ENCODE measurements at places on chromosomes 3 and 15.

DNA sequence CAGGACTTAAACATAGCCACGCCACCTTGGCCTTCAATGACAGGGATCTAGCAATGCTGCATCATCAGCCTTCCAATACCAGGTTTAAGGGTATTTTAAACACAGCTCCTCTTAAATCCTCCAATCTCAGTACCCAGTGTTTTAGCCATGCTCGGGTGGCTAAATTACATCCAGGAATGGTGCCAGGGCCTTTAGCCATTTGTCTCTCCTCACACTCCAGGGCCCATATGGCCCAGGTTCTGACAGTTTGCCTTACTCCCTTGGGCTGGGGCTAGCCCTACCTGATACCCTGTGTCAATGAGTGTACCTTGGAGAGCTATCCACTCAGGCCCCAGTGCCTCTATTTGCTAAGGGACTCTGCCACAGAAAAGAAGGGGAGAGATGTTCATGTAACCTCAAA is 29.4 kb downstream of the ZNF589 start:
- no peak for DNase-seq

GRCh38 chr3:170007031-170007663 is 30.6 kb upstream of the GPR160 start:
- DNase-seq, result no peak

- DNase-seq, result no peak
These were observed at the start of gene TMF1 for GRCh38 chr3:69051756-69052471. Gene TMF1 (minus strand): TSS chr3:69052333. CDS start chr3:69052086, 247 bp downstream.

- DNase-seq, result no peak
These were observed 16.5 kb upstream of the CLK3 start for GRCh38 chr15:74599156-74599555.

DNA sequence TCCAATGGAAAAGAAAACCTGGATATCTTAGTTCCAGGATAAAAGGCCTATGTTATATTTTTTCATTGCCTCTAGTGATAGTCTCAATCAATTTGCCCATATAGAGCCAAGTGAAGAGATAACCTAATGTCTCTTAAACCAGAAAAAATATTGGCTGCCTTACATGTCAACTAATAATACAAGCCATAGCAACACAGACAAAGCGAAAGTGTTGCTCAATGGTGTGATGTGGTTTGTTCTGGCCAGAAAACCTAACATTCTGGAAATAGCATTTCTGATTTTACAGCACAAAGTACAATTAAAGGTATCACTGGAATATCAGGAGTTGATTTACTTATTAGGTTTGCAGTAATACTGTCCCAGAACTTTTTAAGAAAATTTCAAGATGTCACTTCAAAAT is 101.5 kb downstream of the ATP8B4 start:
- no peak for DNase-seq

DNA sequence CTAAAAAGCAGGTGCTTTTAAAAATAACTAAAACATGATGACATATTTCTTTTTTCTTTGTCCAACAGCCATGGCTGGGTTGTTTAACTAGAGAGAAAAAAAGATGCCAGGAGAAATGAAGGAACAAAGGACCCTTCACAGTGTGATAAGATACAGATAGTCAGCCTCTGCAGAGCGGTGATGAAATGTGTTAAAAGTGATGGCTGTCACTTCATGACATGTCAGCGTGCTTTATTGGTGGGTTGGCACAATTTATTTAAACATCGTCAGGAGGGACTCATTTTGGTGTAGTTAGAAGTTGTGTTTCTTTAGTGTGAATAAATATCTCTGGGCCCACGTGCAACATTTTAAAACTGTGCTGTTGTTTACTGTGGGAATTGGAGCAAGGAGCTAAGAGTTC is 887.4 kb upstream of the CFAP20DC start:
- DNase-seq, result no peak

DNA sequence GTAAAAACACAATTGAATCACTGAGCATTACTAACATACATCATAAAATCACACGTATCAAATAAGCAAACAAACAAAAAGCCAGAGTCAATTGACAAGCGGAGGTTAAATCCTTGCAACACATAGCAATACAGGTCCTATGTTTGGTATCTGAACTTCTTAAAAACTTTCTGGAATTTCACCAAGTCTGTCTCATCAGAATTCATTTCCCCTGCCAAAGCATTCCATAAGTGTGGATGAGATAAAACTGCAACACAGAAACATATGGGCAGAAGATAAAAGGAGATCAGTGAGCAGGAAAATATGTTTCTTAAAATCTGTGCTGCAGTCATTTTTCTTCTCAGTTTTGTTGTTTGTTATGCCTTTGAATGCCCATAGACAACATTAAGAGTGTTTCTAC is 1155.5 kb downstream of the TBL1XR1 start:
- no peak for DNase-seq

- no peak for DNase-seq
These were observed 232.1 kb downstream of the IGSF11 start for GRCh38 chr3:118802325-118803095.

GRCh38 chr3:76694063-76694462 is 345.8 kb upstream of the ROBO2 start:
- DNase-seq, result no peak

DNA sequence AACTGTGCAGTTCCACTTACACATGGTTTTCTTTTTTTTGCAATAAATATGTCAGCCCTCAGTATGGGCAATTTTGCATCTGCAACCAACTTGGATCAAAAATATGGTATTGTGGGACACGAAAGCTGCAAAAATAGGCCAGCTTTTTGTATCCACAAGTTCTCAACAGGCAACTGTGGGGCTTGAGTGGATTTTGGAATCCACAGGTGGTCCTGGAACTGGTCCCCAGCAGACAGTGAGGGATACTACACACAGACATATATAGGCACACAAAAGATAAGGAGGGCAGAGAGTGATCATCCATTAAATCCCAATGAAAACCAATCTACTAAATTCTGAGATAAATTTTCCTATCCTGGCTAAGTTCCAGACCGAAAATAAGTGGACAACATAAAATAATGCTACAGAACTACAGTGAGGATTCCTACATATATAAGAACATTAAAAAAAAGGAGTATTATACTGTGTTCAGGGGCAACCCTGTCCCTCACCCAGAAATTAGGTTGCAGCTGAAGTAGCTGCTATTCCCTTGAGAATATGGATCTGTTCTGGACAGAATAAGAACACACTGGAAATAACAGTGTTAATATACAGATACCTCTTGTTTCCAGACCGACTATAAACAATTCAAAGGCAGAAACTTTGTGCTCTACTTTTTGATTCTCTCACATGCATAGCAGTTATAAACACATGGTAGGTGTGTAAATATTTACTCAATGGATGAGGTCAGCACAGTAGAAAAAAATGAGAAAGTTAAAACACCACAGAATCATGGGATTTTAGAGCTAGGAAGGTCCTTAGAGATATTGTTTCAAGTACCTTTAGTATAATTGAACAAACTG is 25.4 kb downstream of the DENND4A start:
- no peak for DNase-seq

DNA sequence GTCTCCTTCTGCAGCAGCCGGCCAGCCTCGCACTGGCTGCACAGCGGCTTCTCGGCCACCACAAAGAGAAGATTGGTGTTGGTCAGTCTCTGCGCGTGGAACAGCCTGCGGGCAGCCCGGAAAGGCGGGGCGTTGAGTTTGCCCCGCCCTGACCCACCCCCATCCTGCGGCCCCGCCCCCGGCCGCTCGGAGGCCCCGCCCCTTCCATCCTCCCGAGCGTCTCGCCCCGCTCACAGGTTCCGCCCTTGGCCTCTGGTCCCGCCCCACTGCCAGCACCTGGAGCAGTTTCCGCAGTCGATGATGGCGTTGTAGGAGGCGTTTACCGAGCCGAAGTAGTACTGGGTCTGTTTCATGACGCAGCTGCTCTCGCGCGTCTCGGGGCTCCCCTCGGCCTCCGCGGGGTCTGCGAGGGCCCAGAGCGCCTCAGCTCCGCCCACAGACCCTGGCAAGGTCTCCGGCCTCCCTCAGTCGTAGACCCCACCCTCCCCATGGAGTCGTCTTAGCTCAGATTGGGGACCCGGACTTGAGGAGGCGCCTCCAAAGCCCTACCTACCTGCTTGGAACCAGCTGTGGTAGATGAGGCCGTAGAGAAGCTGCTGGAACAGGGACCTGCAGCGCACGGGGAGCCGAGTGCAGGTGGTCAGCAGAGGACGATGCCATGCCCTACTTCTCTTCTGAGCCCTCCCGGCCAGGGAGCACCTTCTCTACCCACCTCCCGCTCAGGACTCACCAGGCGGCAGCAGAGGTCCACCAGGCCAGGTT is 5.9 kb upstream of the TMEM115 start:
- DNase-seq, result no peak

DNA sequence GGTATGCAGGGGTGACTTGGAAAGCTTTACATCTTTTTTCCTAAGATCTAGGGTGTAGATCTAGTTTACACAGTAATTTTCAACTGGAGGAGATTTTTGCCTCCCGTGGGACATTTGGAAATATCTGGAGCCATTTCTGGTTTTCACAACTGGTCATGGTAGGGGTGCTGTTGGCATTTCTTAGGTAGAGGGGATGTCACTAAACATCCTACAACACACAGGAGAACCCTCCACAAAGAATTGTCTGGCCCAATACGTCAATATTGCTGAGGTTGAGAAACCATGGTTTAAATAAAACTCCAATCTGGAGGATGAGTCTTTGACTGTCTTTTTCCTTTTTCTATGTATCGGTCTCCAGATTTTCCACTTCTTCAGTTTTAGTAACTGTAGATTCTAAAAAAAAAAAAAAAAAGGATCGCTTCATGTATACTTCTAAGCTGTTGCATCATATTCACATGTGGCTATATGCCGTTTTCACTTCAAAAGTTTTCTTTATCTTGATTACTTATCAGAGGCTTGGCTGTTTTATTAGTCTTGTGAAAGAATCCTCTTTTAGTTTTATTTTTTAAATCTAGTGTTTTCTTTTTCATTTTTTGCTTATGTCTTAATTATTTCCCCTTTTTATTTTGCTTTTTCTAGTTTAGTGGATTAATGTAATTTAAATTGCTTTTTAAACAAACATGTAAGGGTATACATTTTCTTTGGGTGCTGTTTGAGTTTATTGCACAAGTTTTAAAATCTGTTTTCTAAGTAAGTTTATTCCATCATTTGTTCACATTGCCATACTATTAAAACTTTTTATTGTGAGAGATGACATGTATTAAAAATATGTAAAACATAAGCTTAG is 21.2 kb downstream of the UBE2Q2 start:
- DNase-seq, result no peak

GRCh38 chr3:23161896-23162570 is 41.1 kb upstream of the UBE2E2 start:
- DNase-seq, result no peak

DNA sequence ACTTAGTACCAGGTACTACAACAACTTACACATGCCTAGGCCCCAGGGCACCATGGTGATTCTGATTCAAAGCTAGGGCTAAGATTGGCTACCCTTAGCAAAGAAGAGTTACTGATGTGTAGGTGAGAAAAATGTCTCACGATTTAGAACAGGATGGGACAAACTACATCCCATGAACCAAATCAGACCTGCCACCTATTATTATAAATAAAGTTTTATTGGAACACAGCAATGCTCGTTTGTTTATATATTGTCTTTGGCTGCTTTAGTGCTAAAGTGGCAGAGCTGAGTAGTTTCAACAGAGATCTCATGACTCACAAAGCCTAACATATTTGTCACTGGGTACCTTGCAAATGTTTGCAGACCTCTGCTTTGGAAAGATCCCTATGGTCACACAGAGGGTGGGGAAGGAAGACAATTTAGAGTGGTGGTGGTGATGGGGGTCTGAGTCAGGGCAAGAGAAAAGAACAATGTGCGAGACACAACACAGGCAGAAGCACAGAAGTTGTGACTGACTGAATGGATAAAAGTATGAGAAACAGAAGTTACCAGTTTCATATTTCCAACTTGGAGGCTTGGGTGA is 770.6 kb upstream of the CFAP20DC start:
- no peak for DNase-seq

GRCh38 chr3:48656061-48656840 is 6.4 kb downstream of the CELSR3 start:
- peak; percentile 38 for DNase-seq

DNA sequence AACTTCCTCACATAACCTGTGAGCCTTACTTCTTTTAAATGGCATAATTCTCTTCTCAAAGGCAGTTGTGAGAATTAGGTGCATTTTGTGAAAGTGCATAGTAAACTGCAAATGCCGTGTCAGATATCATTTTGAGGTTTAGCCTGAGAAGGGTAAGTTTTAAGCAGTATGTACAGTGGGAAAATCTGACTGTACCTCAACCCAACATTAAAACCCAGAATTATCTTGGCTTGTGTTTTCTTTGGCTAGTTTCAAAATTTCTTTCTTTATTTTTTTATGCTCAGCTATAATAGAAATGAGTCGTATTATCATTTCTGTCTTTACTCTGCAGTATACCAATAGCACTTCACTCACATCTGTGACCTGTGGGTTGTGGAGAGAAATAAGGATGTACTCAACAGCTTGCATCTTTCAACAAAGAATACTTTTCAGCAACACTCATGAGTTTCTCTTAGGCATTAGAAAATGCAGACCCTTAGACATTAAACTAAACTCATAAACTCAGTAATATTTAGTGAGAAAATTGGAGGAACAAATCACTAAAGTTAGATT is 65.7 kb downstream of the RASA2 start:
- no peak for DNase-seq

GRCh38 chr15:42191610-42192346 is 16.3 kb downstream of the VPS39 start:
- no peak for DNase-seq

- no peak for DNase-seq
These were observed 246.9 kb upstream of the THRB start for GRCh38 chr3:24741506-24741905.

DNA sequence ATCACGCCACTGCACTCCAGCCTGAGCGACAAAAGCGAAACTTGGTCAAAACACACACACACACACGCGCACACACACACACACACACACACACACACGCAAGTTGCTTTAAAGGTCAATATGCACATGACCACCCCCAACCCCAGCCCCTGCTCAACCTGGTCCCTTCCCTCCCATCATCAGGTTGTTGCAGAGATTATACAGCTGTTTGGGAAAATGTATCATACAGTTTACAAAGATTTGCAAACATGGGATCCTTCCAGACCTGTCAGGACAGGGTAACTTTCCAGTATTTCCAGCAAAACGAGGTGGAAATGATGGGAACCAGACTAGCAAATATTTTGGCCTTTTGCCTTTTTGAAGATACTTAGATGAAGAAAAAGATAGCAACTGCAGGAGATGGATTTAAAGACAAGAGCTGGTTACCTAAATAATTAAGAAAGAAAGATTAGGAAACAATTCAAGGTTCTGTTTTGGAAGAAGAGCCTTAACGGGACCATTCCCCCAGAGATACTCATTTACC is 80.2 kb downstream of the TNIK start:
- DNase-seq, result no peak

GRCh38 chr15:29123171-29123570 is 146.5 kb downstream of the NSMCE3 start:
- no peak for DNase-seq
